ENCODE measurements at places on chromosomes 1 and 21. TPM values are rescaled to one million over a fixed set of nuclear protein-coding genes. Genes with fewer than 3 reads are reported as not detected.

- no peaks in the 10 kb centered on the region for H3K4me1 ChIP-seq
- H3K27ac ChIP-seq = no peak overlapping the region
- H3K36me3 ChIP-seq = no peaks in the 10 kb centered on the region
- H3K4me3 ChIP-seq = no peak overlapping the region
- H3K27me3 ChIP-seq = no peaks in the 10 kb centered on the region
These were observed 1383.1 kb upstream of the ADGRL2 start for GRCh38 chr1:80417671-80418070.

GRCh38 chr21:28851645-28852044 lies 141.0 kb downstream of the LTN1 start:
- DNase-seq = no peak
- H3K4me3 ChIP-seq = no peak overlapping the region
- H3K27me3 ChIP-seq = no peaks in the 10 kb centered on the region
- H3K36me3 ChIP-seq = no peaks in the 10 kb centered on the region
- H3K4me1 ChIP-seq = no peaks in the 10 kb centered on the region

Gene YIPF1
- 16.7 TPM for total RNA-seq

Gene ATAD3C
- total RNA-seq = 0.20 TPM

Gene IPO9
- total RNA-seq = 70.4 TPM

Gene PRRX1
- 0.73 TPM for total RNA-seq

GRCh38 chr1:67713057-67713846 lies 28.3 kb downstream of the GADD45A start:
- H3K4me1 ChIP-seq = peaks cover 52% of the 10 kb centered on the region
- DNase-seq = peak; percentile 44
- peak overlapping the region; percentile 24 for H3K27ac ChIP-seq
- H3K4me3 ChIP-seq = no peak overlapping the region
- H3K36me3 ChIP-seq = no peaks in the 10 kb centered on the region

Gene FMO5
- not detected for total RNA-seq

DNA sequence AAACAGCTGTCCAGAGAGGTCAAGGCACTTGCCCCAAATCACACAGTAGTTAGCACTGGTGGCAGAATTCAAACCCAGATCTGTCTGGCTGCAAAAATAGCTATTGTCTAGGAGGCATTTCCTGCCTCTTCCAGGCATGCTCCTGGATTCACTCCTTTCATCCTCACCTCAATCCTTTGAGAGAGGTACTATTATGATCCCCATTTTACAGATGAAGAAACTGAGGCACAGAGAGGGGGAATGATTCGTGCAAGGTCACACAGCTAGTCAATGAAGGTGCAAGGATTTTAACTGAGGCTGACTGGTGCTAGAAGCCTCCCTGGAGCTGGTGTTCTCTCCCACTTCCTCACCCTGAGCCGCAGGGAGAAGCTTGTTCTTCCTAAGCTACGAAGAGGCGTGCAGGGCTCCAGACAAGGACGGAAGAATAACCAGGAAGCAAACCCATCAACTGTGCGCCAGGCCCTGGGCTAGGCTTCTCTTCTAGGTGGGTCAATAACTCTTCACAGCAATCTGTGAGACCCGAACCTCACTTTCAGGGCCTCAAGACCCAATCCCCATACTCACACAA lies 631 bp upstream of the LAPTM5 start:
- H3K4me3 ChIP-seq = no peak overlapping the region
- DNase-seq = no peak
- peak overlapping the region; percentile 95 for H3K27ac ChIP-seq
- H3K4me1 ChIP-seq = peaks cover 87% of the 10 kb centered on the region
- no peaks in the 10 kb centered on the region for H3K27me3 ChIP-seq
- H3K36me3 ChIP-seq = no peaks in the 10 kb centered on the region

Gene RAB25
- total RNA-seq = not detected

DNA sequence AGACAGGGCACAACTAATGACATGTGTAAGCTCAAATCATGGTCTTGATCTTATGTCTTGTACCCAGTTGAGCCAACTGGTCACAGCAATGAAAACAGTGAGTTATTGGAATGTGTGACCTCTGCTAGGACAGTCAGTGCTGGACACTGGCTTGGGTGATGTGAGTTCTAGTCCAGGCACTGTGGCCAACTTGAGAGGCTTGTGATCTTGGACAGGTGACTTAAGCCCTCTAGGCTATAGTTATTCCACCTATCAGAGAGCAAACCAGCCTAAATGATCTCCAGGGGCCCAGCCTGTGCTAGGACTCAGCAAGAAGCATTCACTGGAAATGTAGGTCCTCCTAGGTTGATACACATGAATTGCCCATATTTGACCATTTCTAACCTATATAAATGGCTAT lies 1.1 kb downstream of the KCNE2 start:
- no peaks in the 10 kb centered on the region for H3K36me3 ChIP-seq
- no peak for DNase-seq
- H3K27ac ChIP-seq = no peak overlapping the region
- H3K4me3 ChIP-seq = no peak overlapping the region
- H3K27me3 ChIP-seq = no peaks in the 10 kb centered on the region

Measured in SJCRH30 (cell line).